SK-N-SH (cell line): ENCODE measurements at places on chromosomes 7 and 10.
A peak's percentile ranks its signal among the peaks of the same experiment; 100 is the strongest.

- no peak for DNase-seq
These were observed 25.9 kb downstream of the RGS10 start for GRCh38 chr10:119516381-119517234.

DNA sequence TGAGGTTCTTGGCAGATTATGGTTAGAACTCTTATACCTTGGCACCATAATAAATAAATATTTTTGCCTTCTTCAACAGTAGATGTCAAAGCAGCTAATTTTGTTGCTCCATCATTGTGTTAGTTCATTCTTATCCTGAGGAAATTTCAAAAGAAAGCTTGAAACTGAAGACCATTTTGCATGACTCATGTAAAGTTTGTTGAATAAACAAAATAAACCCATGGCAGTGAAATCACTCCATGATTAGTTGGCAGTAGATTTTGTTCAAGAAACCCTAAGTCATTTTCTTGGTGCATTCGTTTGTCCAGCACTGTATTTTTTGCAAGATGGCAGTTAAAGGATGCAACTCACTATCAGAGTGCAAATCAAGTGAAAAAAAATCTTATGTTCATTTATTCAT lies 91.6 kb downstream of the HECW1 start:
- no peak for DNase-seq

DNA sequence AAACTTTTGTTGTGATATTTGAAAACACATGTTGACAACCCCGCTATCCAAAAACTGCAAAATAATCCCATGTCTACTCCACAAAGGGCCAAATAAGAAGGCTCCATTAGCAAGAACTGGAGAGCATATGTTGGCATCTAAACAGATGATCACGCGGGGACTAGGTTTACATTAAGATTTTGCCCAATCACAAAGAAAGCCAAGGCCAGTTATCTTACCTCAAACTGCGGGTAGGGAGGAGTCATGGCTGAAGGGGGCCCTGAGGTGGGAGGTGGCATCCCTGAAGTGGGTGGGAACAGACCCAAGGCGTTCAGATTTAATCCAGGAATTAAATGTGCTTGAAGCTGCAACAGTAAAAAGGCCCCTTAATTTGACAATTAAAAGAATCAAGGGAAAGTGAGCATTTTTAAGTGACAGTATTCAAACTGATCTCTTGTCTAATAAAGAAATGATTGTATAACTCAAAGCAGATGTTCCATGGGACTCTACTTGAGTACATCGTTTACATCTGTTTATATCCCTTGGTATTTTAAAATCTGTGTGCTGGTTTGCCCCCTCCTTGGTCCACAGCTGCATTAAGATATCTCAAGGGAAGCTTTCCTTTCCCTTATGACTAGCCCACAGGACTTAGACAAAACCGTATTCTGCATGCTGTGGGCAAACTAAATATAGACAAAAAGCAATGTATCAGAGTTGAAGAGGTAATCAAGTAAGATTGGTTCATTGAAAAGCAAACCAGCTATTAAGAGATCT lies 42.9 kb downstream of the MALSU1 start:
- no peak for DNase-seq

DNA sequence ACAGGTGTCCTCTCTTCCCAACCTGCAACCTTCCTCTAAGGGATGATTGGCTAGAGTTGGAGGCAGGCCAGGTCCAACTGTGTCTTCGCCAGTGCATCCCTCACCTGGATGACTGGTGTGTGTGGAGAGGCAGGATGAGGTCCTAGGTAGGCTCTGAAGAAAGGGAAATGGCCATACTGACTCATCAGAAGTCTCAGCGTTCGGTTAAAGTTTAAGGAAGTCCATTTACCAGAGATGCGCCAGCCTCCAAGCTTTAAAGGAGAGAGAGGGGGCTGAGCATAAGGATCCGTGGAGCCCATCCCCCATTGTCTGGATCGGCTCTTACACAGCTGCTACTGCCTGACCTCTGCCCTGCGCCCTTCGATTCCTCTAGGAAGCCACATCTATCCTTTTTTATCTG lies 4.4 kb downstream of the KEL start:
- no peak for DNase-seq

DNA sequence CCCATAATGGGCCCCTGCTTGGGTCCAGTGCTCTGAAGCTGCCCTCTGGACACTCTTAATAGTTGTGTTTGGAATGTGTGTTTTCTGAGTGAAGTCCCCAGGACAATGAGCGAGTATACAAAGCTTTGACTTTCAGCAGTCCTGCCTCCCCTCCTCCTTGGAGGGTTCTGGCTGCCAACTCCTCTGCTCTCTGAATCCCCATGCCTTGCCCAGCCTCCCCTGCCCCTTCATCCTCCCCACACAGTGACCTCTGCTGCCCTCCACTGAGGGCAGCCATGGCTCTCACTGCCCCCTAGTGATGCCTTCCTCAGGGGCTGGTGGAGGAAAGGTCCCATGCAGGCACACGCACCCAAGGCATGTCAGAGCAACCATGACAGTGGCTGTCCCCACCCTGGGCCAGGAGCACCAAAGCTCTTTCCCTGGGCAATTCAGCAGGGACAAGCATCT lies 40.9 kb downstream of the FRMPD2 start:
- no peak for DNase-seq

DNA sequence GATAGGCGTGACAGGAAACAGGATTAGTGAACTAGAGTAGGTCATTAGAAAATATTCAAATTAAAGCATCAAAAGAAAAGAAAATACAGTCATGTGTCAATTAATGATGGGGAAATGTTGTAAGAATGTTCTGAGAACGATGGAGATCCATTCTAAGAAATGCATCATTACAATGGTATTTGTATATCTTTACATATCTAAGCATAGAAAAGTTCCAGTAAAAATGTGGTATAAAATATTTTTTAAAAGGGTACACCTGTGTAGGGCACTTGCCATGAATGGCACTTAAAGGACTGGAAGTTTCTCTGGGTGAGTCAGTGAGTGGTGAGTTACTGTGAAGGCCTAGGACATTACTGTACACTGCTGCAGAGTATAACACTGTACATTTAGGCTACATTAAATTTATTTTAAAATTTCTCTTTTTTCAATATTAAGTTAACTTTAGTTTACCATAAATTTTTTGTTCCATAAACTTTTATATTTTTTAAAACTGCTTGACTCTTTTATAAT lies 282.5 kb downstream of the BMPER start:
- DNase-seq = no peak

GRCh38 chr10:95411635-95412034 lies 120.8 kb upstream of the PDLIM1 start:
- no peak for DNase-seq

GRCh38 chr7:20301311-20301939 lies 29.3 kb upstream of the ITGB8 start:
- DNase-seq = no peak

GRCh38 chr10:52216852-52217251 lies 97.2 kb upstream of the DKK1 start:
- peak; percentile 8 for DNase-seq

DNA sequence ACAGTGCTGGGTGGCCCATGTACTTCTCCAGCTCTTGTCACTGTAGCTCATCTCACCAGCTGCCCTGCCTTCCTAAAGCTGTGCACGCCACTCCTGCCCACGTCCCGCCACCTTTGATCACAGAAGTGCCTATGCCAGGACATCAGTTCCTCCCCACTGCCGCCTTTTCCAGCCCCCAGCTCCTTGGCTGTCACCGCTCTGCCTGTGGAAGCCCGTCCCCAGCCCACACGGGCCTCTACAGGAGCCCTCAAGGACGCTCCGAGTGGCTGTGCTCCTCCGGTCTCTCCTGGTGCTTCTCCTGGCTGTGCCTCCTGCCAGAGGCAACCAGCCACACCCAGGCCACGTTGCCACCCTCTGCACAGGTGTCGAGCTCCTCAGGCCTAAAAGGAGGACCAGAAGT lies 19.3 kb upstream of the INMT start:
- no peak for DNase-seq

GRCh38 chr7:40714363-40715052 lies 579.7 kb downstream of the SUGCT start:
- DNase-seq = peak; percentile 33

DNA sequence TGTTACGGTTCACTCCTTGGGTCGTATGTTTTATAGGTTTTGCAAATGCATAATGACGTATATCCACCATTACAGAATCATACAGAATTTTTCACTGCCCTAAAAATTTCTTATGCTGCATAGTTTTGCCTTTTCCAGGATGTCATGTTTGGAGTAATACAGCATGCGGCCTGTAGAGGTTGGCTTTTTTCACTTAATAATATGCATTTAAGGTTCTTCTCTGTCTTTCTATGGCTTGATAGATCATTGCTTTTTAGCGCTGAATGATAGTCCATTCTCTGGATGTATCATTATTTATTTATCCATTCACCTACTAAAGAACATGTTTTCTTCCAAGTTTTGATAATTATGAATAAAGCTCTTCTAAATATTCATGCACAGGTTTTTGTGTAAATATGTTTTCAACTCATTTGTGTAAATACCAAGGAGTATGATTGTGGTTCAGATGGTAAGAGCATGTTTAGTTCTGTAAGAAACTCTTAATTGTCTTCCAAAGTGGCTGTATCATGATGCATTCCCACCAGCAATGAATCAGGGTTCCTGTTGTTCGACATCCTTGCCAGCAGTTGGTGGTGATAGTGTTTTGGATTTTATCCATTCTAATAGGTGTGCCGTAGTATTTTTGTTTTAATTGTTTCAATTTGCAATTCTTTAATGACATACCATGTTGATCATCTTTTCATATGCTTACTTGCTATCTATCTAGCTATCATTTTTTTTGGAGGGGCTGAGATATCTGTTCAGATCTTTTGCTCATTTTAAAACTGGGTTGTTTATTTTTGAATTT lies 531.2 kb upstream of the GHITM start:
- no peak for DNase-seq

- no peak for DNase-seq
These were observed 244.4 kb downstream of the TNS3 start for GRCh38 chr7:47337531-47337930.

DNA sequence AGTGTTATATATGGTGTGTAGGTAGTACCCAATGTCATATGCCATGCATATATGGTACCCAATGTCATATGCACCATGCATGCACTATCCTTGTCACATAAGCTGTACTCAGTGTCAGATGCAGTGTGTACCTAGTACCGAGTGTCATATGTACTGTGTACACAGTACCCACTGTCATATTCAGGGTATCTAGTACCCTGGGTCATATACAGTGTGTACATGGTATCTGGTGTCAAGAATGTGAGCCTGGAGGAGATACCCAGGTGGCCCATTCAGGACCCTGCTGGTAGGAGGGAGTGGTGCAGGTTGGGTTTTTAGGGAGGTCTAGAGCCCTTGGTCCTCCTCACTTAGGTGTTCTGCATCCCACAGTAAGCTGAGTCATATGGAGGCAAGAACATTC lies 1.8 kb downstream of the ZMYND11 start:
- DNase-seq = peak; percentile 41

- DNase-seq = no peak
These were observed 1.5 kb upstream of the RALA start for GRCh38 chr7:39621784-39622411.

GRCh38 chr10:62081341-62082270 lies 180.1 kb downstream of the ARID5B start:
- no peak for DNase-seq

GRCh38 chr10:88537322-88537721 lies 45.8 kb downstream of the RNLS start:
- no peak for DNase-seq

DNA sequence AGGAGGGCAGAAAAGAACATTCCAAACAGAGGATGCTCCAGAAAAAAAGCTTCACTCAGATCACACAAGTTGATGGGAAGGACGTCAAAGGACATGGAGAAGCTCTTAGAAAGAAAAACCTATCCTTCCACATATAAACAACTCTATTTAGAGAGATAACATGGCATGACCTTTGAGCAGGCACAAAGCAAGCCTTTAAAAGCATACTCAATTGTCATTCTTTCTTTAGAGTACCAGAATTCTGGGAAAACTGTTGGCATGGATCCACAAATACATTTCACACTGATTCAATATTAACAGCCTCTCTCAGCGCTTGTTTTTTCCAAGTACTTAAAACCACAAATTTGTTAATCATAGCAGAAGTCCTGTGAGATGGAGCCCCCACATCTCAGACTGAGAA lies 7.3 kb upstream of the ABLIM1 start:
- DNase-seq = no peak

DNA sequence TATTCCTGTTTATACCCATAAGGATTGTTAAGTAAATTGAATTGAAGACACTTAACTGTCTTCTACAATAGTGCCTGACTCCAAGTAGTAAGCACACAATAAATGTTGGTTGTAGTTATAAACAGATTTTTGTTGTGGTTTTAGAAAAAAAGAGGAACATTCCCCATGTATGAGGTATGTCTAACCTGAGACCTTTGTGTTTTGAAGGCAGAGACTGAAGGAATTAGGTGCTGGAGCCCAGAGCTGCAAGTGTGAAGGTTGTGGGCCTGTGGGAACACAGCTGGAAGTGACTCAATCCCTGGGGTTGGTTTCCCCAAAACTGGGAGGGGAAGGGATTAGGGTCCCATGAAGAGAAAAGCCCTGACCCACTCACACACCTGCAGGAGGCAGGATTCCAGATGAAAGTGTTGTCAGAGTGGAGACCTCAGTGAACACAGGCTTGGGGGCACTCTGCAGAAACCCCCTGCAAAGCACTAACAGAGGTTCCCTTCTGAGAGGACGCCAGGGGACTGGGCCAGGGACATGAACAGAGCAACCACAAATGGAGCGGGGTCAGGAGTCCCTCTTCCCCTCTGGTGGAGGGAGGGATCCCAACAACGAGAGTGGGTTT lies 265.1 kb upstream of the KLF14 start:
- no peak for DNase-seq

DNA sequence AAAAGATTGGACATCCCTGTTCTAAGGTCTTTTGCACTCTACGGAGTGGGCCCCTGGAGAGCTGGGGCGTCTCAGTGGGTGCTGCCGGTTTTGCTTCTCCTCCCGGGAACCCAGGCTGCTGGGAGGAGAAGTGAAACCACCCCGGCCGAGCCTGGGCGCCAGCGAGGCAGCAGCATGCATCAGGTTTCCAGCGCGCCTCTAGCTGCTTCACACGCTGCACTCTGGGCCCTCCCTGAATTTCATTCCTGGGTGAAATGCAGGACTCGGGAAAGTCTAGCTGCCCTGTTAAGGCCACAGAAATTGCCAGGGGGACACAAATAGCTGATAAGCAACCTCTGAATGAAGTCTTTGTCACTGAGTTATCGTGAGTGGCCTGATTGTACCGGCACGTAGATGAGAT lies 127.4 kb downstream of the TRRAP start:
- no peak for DNase-seq

GRCh38 chr10:30036341-30036740 lies 23.0 kb downstream of the JCAD start:
- no peak for DNase-seq

- no peak for DNase-seq
These were observed 18.2 kb upstream of the GDI2 start for GRCh38 chr10:5831446-5831782.

GRCh38 chr7:103636153-103636552 lies 190.1 kb upstream of the SLC26A5 start:
- DNase-seq = no peak

DNA sequence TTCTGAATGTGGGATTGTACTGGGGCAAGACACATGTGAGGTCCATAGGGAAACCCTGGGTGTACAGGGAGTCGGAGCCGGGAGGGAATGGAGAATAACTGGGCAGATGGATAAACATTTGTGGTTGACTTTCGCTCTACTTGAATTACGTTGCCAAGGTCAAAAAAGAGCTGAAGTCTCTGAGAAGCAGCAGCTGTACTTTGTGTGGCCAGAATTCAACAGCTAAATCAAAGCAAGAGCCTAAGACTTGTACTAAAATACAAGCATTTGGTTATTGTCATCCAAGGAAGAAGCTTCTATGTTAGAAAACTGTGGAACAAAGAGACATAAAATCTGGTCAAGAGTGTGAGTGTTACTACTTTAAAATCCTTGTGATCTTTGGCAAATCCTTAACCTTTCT lies 457.2 kb downstream of the ARL4A start:
- DNase-seq = no peak
